Lower lobe of right lung (tissue), 2 donors: ENCODE measurements at places on chromosomes 6 and 20. TPM values are rescaled to one million over a fixed set of nuclear protein-coding genes. Genes with fewer than 3 reads are reported as not detected.

The LRFN2 gene
- total RNA-seq, result not detected

The RAET1L gene
- not detected for total RNA-seq

The FABP7 gene
- not detected for total RNA-seq

The B3GALT4 gene
- total RNA-seq, result 19.6 TPM

The GPR6 gene
- total RNA-seq, result not detected

The TRAM2 gene
- 21.9 TPM for total RNA-seq

The BCAS1 gene
- 2.8 TPM for total RNA-seq

The ADGRG6 gene
- total RNA-seq, result 35.7 TPM

The WFDC5 gene
- 1.6 TPM for total RNA-seq

The TNF gene
- 4.5 TPM for total RNA-seq

The TMEM244 gene
- not detected for total RNA-seq

The GPSM3 gene
- 76.2 TPM for total RNA-seq

The TRMT11 gene
- 17.1 TPM for total RNA-seq

The OSER1 gene
- total RNA-seq, result 32.9 TPM

The VWA7 gene
- 4.2 TPM for total RNA-seq

The MARCKS gene
- total RNA-seq, result 62.1 TPM

The OR2B6 gene
- not detected for total RNA-seq

The ZBTB12 gene
- total RNA-seq, result 5.1 TPM

The RIPPLY2 gene
- not detected for total RNA-seq

The VSX1 gene
- not detected for total RNA-seq

The HLA-DMB gene
- total RNA-seq, result 208 TPM

The ATP9A gene
- 23.1 TPM for total RNA-seq

The GABRR1 gene
- total RNA-seq, result not detected

The PI16 gene
- total RNA-seq, result 11.9 TPM

The LY86 gene
- total RNA-seq, result 20.2 TPM

The IL17F gene
- total RNA-seq, result not detected

The OR2H1 gene
- not detected for total RNA-seq

The KCNS1 gene
- total RNA-seq, result 3.5 TPM
